ENCODE measurements at places on chromosomes 1 and 21. TPM values are rescaled to one million over a fixed set of nuclear protein-coding genes. Genes with fewer than 3 reads are reported as not detected.

The CLCNKB gene
- total RNA-seq = not detected

The TNNT2 gene
- not detected for total RNA-seq

The TTC34 gene
- total RNA-seq = under 0.01 TPM

The RCSD1 gene
- total RNA-seq = 99.8 TPM

The BTBD8 gene
- 1.3 TPM for total RNA-seq

The CDC20 gene
- total RNA-seq = 27.5 TPM

The SLFNL1 gene
- under 0.01 TPM for total RNA-seq

All from lung microvascular endothelial cell (primary cell).